Amniotic epithelial cell (primary cell): ENCODE measurements at places on chromosomes 6 and 20.

DNA sequence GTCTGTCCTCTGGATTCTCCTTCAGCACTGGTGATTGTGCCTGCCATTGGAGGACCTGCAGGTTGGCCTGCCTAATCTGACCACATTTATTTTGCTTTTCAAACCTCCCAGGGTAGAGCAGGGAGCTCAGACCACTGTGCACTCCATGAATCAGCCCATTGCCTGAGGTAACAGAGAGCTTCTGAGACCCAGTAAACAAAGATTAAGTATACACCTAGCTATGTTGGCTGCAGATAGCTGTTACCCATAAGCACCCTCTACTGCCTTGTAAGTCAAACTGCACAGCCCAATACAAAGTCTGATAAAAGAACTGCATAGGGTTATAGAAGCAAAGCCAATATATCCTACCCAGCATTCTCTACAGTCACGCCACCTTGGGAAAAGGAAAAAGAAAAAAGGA lies 338.7 kb downstream of the HTR1B start:
- DNase-seq: peak; percentile 65

GRCh38 chr6:103729658-103730057 lies 1130.1 kb downstream of the HACE1 start:
- DNase-seq: no peak

- DNase-seq: no peak
Measured at GRCh38 chr20:35360033-35360432, 51.7 kb downstream of the UQCC1 start.

- no peak for DNase-seq
Measured at GRCh38 chr20:11982289-11982954, 64.7 kb downstream of the BTBD3 start.

- no peak for DNase-seq
Measured at GRCh38 chr6:138434925-138435324, 30.9 kb downstream of the HEBP2 start.

GRCh38 chr6:165726965-165727381 lies 63.9 kb upstream of the PDE10A start:
- no peak for DNase-seq

DNA sequence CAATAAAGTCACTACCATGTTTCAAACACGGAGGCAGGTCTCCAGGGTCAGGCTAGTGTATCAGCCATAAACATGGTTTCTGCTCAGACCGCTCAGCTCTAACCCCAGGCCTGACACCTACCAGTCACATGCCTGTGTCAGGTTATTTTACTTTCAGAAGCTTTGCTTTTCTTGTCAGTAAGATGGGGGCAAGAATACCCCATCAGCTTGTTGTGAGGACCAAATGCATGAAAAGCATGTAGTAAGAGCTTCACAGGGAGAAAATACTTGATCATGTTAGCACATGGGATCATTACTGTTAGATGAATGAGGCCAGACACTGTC lies 65.2 kb upstream of the PIM1 start:
- DNase-seq: no peak

- DNase-seq: no peak
Measured at GRCh38 chr20:710780-711450, 35.3 kb upstream of the SCRT2 start.

DNA sequence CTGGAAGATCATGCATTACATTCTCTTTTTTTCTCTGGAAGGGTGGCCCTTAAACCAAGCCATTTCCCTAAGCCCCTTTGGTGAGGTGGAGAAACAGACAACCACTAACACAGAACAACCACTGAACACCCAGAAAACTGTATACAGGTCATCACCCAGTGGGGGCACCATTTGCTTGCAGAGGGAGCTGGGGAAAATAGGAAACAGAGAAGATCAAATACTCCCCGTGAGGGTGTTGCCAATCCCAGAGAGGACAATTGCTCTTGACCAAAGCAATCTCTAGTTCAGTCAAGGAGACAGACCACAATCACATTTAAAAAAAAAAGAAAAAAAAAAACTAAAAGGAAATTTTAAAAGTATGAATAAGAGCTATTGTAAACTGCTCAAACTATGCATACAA lies 865 bp upstream of the DAAM2 start:
- no peak for DNase-seq

GRCh38 chr20:18288749-18289267 lies 481 bp downstream of the ZNF133 start:
- DNase-seq: peak; percentile 20

- DNase-seq: peak; percentile 46
Measured at GRCh38 chr6:36809941-36810803, 29.1 kb downstream of the CPNE5 start.

GRCh38 chr6:134178161-134179044 lies 126.0 kb upstream of the SLC2A12 start:
- peak; percentile 96 for DNase-seq

DNA sequence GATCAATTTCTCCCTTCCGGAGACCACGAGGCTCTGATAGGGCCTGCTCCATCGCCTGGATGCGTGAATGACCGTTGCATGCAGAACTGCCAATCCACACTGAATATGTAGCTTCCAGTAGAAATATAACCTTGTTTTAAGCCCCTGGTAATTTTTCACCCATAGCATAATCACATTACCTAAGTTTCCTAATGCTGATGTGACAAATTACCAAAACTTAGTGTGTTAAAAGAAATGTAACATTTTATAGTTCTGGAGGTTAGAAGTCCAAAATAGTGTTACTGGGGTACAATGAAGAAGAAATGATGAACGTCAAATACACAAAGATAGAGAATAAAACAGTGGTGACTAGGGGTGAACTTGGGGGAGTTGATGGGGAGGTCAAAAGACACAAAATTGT lies 22.0 kb upstream of the SIRPD start:
- no peak for DNase-seq

DNA sequence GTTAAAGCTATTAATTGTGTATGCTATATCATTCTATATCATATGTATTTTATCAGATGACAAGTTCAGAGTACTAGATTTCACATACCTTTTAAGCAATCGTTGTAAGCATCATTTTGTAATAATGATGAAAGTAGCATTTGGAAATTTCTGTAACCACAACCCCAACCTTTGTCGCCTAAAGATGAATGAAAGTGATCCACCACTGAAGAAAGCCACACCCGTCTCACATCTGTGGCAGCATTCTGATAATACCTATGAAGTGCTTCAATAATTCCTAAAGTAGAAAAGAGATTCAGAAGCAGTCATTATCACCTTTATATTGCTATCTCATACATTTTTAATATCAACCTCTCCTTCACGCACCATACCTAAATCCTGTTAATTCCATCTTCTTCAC lies 16.6 kb downstream of the ZUP1 start:
- no peak for DNase-seq

DNA sequence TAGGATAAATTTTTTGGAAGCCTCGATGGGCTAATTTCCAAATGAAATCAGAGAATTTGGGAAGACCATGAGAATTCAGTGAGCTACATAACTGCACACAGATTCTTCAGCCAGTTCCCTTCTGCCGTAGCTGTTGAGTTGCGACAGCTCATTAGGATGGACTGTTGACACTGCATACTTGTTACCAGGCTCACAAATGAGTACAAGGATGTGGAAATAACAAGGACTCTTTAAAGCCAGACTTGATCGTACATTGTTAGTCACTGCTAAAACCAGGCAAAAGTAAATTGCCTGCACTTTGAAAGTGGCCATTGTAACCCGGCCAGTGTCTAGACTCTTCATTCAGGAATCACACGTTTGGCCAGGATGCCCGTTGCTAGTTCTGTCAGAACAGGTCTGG lies 37.0 kb downstream of the NDUFAF5 start:
- peak; percentile 72 for DNase-seq

DNA sequence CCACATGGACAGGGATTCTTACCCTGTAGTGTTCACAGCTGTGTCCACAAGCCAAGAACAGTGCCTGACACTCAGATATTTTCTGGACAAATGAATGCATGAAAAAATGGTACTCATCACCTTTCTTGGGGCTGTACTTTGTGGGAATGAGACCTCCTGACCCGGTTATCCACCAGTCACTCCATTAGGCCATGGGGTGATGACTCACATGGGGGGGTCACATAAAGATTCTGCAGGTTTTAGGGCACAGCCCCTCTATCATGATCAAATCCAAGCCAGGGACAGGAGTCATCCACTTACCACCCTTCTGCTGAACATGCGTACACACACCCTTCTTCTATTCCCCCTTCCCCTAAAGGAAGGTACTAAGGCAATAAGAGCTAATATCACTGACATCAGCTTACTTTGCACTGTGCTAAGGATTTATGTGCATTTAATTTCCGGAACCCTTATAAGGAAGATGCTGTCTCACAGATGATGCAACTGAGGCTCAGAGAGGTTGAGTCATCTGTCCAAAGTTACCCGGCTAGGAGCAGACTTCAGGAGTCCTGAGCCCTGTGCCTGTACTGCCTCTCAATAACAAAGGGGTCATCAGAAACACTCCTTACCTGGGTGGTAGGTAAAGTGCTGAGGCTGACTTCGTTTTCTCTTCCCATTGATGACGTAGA lies 107.8 kb downstream of the NFATC2 start:
- DNase-seq: peak; percentile 95

DNA sequence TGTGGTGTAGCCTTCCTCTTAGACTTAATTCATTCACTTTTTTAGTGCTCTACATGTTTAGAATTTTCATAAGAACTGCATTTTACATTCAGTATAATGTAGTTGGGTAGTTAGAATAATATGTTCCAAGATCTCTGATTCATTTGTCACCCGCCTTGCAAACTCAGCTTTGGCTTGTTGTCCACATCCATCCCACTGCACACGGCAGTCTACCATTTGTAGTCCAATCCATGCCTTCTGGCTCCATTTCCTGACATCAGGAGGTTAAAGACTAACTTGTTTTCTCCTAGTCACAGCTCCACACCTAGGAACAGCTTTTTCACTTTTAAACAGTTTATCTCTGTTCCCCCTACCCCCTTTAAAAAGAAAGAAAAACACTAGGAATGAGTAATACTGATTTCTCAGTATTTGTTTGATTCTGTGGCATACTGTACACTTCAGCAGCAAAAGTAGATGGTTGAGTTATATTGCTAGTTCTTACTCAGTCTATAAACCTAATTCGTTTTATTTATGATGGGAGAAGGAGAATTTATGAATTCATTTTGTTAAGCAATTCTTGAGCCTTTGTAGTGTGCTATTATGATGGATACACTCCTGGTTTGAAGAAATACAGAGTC lies 180.9 kb downstream of the ARID1B start:
- DNase-seq: no peak

DNA sequence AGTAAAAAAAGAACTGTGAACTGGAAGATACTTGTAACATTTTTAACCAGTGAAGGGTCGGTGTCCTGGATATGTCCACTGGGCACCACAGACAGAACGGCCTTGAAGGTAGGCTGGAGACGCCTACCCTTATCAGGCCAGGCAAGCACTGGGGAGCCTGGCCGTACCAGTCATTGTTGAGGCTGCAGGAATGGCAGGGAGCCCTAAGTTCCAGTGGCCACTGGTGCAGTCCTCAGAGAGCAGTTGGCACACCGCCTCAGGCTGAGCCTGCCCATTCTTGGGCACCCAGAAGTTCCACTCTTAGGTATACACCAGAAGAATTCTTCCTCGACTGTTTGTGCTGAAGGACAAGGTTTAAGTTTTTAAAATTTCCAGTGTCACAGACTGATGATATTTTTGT lies 20.5 kb downstream of the DNAJC5 start:
- DNase-seq: no peak

GRCh38 chr6:35206346-35206745 lies 7.4 kb upstream of the SCUBE3 start:
- DNase-seq: no peak

DNA sequence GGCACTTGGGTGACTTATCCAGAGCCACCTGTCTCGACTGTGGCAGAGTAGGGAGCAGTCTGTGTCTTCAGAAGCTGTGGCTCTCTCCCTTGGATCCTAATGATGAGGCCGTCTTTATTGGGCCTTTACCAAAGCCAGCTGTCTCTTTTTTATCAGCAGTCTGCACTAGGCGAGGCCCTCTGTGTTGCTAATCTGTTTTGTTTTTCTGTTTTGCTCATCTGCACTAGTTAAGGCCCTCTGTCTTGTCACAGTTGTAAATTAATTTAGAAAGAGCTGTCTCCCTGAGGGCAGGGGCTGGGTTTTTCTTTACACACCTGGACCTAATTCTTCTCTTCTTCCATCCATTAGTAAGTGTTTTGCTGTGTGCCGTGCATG lies 45.0 kb downstream of the CDS2 start:
- DNase-seq: no peak

- no peak for DNase-seq
Measured at GRCh38 chr6:135181333-135182070, 394 bp downstream of the MYB start.

GRCh38 chr20:9634327-9634726 lies 119.9 kb downstream of the LAMP5 start:
- DNase-seq: no peak

DNA sequence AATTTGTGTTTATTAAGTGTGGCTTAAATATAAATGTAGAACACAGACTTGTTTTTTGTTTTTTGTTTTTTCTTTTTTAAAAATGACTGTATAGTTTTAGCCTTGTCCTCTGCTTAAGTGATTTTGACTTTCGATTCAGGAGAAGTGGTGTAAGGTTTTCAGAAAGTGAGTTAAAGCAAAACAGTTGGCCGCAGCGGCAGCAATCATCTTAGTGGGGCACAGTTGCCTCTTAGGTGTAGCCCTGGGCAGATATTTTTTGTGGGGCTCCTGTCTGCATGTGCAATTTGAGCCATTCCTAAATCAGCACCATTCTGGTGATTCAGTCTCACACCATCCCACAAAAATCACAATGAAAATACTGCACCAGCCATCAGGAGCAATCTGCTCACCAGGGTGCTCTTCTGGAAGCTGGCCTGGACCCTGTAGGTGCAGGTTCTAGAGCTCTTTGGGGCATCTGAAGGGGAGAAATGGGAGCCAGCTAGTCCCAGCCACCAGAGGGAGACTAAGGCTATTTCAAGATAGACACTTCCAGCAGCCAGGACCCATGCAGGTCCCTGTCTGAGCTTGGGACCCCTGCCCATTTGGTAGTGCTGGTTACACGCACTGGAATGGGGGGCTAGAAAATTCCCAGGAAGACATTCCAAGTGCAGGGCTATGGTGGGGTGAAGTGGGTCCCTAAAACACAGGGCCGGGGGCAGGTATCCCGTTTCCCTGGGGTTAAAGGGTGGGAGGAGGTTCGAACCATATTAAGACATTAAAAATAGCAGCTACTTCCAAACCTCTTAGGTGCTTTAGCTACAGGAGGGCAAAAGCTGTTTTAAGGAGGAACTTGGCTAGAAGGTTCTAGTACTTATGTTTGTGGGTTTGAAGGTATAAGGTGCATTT lies 156.6 kb downstream of the NFATC2 start:
- peak; percentile 44 for DNase-seq

DNA sequence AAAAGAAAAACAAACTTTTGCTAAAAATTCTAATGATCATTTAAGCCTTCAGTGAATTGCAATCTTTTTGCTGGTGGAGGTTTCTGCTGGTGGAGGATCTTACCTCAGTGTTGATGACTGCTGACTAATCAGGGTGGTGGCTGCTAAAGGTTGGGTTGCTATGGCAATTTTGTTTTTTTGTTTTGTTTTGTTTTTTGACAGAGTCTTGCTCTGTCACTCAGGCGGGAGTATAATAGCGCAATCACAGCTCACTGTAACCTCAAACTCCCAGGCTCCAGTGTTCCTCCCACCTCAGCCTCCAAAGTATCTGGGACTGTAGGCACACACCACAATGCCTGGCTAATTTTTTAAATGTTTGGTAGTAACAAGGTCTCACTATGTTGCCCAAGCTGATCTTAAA lies 94.7 kb downstream of the ANKRD6 start:
- no peak for DNase-seq

- no peak for DNase-seq
Measured at GRCh38 chr6:69795469-69796072, 1.2 kb downstream of the LMBRD1 start.
